ENCODE measurements at places on chromosomes 13 and 19.
A peak's percentile ranks its signal among the peaks of the same experiment; 100 is the strongest.

GRCh38 chr19:41023193-41023592, 32.1 kb downstream of the CYP2B6 start:
- no peaks in the 10 kb centered on the region for H3K4me1 ChIP-seq
- no peak overlapping the region for H3K4me3 ChIP-seq
- no peak overlapping the region for H3K27ac ChIP-seq

DNA sequence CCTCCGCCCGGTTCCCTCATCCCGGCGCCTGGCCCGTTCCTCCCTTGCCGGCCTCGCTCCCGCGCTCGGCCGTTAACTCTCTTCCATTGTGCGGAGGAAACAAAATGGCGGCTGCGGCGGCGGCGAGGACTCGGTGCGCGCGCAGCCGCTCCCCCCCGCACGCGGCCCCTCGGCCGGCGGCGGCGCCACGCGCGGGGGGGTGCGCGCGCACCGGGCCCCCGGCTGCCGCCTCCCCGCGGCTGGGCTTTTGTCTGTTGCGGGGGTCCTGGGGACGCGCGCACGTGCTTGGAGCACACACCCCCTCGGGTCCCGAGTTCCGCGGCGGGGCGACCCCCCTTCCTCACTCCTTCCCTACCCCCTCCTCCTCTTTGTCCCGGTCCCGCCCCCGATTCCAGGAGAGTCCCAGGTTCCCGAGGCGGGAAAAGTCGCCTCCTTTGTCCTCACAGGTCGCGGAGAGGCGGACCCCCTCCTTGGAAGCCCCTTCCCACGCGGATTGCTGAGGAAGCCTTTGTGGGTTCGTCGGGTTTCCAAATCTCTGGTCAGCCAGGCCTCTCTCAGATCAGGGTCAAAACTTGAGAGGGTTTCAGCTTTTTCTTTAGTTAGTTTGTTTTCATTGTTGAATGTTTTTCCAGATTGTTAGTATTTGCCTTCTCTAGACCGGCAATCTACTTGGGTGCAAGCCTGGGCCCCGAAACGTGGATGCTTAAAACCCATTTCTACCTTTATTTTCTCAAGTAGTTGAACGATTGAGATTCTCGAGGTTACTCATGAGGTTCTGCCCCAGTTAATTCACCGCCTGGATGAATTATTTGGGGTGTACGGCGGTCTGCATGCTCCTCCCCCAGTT, 687 bp downstream of the ILF3 start:
- H3K27ac ChIP-seq = peak overlapping the region; percentile 99
- H3K4me1 ChIP-seq = peaks cover 7% of the 10 kb centered on the region
- peak; percentile 37 for DNase-seq
- peak overlapping the region; percentile 100 for H3K4me3 ChIP-seq
- no peaks in the 10 kb centered on the region for H3K27me3 ChIP-seq
- H3K36me3 ChIP-seq = no peaks in the 10 kb centered on the region

DNA sequence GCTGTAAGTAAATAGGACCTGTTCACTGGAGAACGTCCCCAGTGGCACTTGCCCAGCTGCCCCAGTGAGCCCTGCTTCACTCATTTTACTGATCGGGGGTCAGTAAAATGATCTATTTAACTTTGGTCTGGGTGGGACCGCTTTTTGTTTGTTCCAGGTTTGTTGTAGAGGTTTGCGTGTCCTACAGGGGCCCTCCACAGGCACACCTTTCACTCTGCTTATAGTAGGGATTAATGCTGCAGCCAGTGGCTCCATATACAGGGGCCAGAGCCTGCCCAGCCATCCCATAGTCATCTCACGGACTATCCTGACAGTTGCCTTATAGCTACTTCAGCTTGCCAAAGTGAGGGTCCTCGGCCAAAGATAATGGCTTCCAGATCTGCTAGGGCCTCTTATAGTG, 104.1 kb downstream of the DNAJC3 start:
- no peak overlapping the region for H3K4me3 ChIP-seq
- H3K27ac ChIP-seq = no peak overlapping the region
- H3K4me1 ChIP-seq = no peaks in the 10 kb centered on the region
- no peaks in the 10 kb centered on the region for H3K27me3 ChIP-seq
- no peak for DNase-seq

DNA sequence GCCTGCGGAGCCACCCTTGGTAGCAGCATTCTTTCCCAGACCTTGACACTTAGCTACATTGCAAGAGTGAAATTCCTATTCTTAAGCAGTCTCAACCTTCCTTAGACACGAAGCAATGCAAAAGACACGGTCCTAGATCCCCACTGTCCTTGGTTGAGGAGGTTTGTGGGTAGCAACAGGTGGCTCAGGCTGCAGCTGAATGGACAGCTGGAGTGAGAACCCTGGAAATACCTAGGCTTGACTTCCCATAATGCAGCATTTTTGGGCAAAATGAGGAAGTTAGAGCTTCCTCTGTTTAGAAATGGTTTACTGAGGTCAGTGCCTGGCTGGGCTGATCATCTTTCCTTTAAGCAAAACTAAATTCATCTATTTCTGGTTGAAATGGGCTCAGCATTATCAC, 296.6 kb downstream of the RFC3 start:
- no peaks in the 10 kb centered on the region for H3K27me3 ChIP-seq
- H3K4me1 ChIP-seq = no peaks in the 10 kb centered on the region
- DNase-seq = no peak
- H3K4me3 ChIP-seq = no peak overlapping the region

DNA sequence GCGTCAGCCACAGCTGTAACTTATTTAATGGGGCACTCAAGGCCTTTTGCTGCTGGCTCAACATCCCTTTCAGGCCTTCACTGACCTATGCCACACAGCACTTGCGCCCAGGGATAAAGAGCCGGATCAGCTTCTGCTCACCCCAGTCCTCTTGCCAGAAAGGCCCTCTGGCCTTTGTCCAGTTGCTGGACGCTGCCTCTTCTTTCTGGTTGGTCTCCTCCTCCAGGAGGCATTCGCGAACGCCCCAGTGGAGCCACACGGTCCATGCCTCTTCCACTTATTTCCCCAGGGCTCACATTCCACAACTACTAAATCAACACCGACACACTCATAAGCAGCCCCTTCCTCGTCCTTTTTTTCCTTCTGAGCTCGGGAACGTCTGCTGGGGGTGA, 3.7 kb upstream of the ZNF329 start:
- no peaks in the 10 kb centered on the region for H3K27me3 ChIP-seq
- H3K4me3 ChIP-seq = peak overlapping the region; percentile 79
- no peaks in the 10 kb centered on the region for H3K36me3 ChIP-seq
- DNase-seq = peak; percentile 12
- peaks cover 5% of the 10 kb centered on the region for H3K4me1 ChIP-seq

- DNase-seq = no peak
- H3K27me3 ChIP-seq = no peaks in the 10 kb centered on the region
- H3K27ac ChIP-seq = no peak overlapping the region
- peaks cover 47% of the 10 kb centered on the region for H3K36me3 ChIP-seq
Measured at GRCh38 chr19:5137571-5138124, 168.7 kb downstream of the KDM4B start.

GRCh38 chr13:26867451-26868091, 107.0 kb upstream of the GPR12 start:
- DNase-seq = no peak
- H3K27me3 ChIP-seq = no peaks in the 10 kb centered on the region
- no peaks in the 10 kb centered on the region for H3K36me3 ChIP-seq

DNA sequence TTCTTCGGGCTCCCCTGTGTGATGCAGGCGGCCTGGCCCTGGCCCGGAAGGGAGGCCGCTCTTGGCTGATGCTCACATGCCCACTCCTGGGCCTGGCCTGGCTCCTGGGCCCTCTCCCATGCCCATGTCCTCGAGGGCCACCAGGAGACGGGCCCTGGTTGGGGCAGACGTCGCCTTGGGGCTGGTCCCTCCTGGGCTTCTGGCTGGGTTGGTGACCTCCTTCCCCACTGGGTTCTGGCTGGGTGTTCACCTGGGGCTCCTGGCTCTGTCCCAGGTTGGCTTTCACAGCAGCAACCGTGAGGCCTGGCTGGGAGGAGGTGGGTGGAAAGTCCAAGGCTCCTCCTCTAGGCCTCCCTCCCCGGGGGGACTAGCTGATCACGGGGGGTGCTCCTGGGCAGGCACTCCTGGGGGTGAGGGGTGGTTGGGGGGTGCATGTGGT, 15.5 kb upstream of the SLC7A10 start:
- no peak for DNase-seq
- no peak overlapping the region for H3K27ac ChIP-seq
- H3K27me3 ChIP-seq = no peaks in the 10 kb centered on the region
- no peak overlapping the region for H3K4me3 ChIP-seq
- no peaks in the 10 kb centered on the region for H3K4me1 ChIP-seq

GRCh38 chr19:45767881-45768654, 984 bp downstream of the SIX5 start:
- DNase-seq = peak; percentile 73
- H3K36me3 ChIP-seq = no peaks in the 10 kb centered on the region
- peak overlapping the region; percentile 99 for H3K27ac ChIP-seq

- DNase-seq = no peak
- no peaks in the 10 kb centered on the region for H3K36me3 ChIP-seq
- H3K27ac ChIP-seq = peak overlapping the region; percentile 61
- H3K4me1 ChIP-seq = peaks cover 14% of the 10 kb centered on the region
- H3K4me3 ChIP-seq = peak overlapping the region; percentile 94
Measured at GRCh38 chr19:2329149-2329478, 630 bp downstream of the SPPL2B start.

- no peak for DNase-seq
- no peaks in the 10 kb centered on the region for H3K27me3 ChIP-seq
- H3K4me1 ChIP-seq = no peaks in the 10 kb centered on the region
- no peaks in the 10 kb centered on the region for H3K36me3 ChIP-seq
- H3K27ac ChIP-seq = no peak overlapping the region
- H3K4me3 ChIP-seq = no peak overlapping the region
Measured at GRCh38 chr13:109454167-109454917, 332.0 kb downstream of the IRS2 start.

DNA sequence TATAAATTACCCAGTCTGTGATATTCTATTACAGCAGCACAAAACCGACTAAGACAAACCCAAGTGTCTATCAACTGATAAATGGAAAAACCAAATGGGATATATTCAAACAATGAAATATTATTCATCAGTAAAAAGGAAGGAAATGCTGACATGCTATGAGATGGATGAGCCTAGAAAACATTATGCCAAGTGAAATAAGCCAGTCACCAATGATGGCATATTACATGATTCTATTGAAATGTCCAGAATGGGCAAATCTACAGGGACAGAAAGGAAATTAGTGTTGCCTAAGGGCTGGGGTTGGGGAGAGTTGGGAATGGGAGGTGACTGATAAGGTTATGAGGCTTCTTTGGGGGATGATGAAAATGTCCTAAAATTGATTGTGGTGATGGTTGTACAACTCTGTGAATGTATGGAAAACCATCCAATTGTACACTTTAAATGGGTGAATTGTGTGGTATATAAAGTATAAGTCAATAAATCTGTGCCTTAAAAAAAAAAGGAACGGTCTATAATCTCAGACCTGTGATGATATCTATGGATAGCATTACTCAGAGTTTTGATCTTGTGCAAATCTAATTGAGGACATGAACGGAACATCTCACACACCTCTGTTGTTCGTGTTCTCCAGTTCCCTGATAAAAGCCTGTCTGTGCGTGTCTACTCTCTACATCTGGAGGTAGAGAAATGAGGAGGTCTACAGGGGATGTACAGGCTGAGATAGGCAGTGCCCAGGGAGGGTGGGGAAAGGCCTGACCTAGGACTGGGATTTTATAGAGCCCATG, 49.0 kb downstream of the TNFRSF19 start:
- no peaks in the 10 kb centered on the region for H3K27me3 ChIP-seq
- no peak overlapping the region for H3K27ac ChIP-seq
- no peaks in the 10 kb centered on the region for H3K4me1 ChIP-seq
- H3K36me3 ChIP-seq = no peaks in the 10 kb centered on the region
- no peak overlapping the region for H3K4me3 ChIP-seq

GRCh38 chr19:11507370-11508078, 1.9 kb upstream of the ZNF653 start:
- no peak for DNase-seq
- no peak overlapping the region for H3K27ac ChIP-seq
- peaks cover 6% of the 10 kb centered on the region for H3K4me1 ChIP-seq
- no peak overlapping the region for H3K4me3 ChIP-seq

GRCh38 chr13:38785042-38785441, 98.2 kb downstream of the FREM2 start:
- H3K27ac ChIP-seq = no peak overlapping the region
- no peak overlapping the region for H3K4me3 ChIP-seq
- no peaks in the 10 kb centered on the region for H3K4me1 ChIP-seq
- H3K36me3 ChIP-seq = no peaks in the 10 kb centered on the region

GRCh38 chr19:51552996-51553725, 17.9 kb upstream of the ZNF175 start:
- no peak overlapping the region for H3K27ac ChIP-seq
- no peak overlapping the region for H3K4me3 ChIP-seq
- no peaks in the 10 kb centered on the region for H3K4me1 ChIP-seq
- no peaks in the 10 kb centered on the region for H3K36me3 ChIP-seq

DNA sequence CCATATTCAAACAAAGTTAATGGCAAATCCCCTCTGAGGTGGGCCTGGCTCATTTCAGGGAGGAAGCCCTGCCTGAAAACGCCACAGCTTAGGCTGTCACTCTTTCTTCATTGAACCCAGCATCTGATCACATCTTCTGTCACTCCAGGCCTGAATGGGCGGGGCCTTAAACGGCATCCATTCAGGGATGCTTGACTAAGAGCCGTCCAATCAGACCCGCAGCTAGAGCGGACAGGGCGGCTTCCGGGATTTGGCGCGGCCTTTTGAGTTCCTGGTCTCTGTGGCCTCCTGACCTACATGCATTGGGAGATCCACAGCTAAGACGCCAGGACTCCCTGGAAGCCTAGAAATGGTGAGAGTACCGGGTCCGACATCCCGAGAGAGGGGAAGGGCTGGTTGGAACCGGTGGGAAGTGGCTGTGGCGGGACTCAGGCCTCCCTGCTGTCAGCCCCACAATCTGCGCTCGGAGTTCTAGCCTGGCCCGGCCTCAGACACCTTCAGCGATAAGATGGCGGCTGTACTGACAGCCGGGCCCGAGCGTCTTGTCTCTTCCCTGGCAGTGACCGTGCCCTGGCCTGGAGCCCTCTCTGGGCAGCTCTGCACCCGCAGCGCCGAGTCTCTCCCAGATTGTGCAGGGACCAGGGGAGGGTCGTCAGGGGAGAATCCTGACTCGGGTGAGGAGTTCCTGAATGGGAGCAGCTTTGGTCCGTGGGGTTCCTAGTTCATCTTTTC, at the start of gene ZNF723:
Gene ZNF723 (plus strand): TSS at position 261 of the 732 bp plus-strand sequence. CDS start 89 bp downstream, at position 350.
- no peak within 1 kb of the TSS for H3K4me3 ChIP-seq
- no peak within 1 kb of the TSS for H3K27ac ChIP-seq
- H3K4me1 ChIP-seq = no peaks in the 10 kb centered on the region
- H3K27me3 ChIP-seq = no peaks in the 10 kb centered on the region
- no peak for DNase-seq
- H3K36me3 ChIP-seq = no peaks in the 10 kb centered on the region

GRCh38 chr19:1259876-1260748, 9.0 kb upstream of the CIRBP start:
- peaks cover 8% of the 10 kb centered on the region for H3K36me3 ChIP-seq

GRCh38 chr13:111626371-111627305, 306.2 kb downstream of the TEX29 start:
- no peaks in the 10 kb centered on the region for H3K27me3 ChIP-seq
- no peak overlapping the region for H3K4me3 ChIP-seq
- DNase-seq = no peak
- no peaks in the 10 kb centered on the region for H3K4me1 ChIP-seq
- H3K36me3 ChIP-seq = no peaks in the 10 kb centered on the region
- no peak overlapping the region for H3K27ac ChIP-seq

Measured in prostate gland (tissue), 2 donors.